ENCODE measurements at places on chromosomes 13 and 19.

DNA sequence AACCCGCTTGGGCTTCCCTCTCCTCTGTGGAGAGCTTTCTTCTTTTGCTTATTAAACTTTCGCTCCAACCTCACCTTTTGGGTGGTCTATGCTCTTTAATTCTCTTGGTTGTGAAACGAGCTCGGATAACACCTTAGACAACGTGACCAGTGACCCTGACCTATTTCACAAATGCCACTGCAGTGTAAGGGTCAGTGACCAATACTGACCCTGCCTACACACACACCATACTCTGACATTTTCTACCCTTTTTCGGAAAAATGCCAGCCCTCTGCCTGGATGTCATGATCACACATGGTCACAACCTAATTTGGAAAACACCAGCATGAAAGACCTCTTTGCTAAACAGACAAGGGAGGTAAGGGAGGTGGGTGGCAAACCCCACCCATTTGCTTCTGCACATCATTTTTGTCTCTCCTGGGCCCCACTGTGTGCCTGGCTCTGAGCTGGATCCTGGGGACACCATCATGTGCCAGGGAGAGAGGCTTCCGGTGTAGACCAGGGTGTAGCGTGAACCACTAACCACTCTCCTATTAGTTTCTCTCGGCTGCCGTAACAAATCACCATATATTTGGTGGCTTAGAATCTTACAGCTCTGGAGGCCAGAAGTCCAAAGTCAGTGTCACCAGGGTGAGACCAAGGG, 9.9 kb downstream of the ETFB start:
- DNase-seq = no peak

- DNase-seq = no peak
Observed at GRCh38 chr19:46809534-46810272, 21.3 kb upstream of the SLC1A5 start.

GRCh38 chr19:35009424-35010415, 9.6 kb downstream of the GRAMD1A start:
- no peak for DNase-seq

DNA sequence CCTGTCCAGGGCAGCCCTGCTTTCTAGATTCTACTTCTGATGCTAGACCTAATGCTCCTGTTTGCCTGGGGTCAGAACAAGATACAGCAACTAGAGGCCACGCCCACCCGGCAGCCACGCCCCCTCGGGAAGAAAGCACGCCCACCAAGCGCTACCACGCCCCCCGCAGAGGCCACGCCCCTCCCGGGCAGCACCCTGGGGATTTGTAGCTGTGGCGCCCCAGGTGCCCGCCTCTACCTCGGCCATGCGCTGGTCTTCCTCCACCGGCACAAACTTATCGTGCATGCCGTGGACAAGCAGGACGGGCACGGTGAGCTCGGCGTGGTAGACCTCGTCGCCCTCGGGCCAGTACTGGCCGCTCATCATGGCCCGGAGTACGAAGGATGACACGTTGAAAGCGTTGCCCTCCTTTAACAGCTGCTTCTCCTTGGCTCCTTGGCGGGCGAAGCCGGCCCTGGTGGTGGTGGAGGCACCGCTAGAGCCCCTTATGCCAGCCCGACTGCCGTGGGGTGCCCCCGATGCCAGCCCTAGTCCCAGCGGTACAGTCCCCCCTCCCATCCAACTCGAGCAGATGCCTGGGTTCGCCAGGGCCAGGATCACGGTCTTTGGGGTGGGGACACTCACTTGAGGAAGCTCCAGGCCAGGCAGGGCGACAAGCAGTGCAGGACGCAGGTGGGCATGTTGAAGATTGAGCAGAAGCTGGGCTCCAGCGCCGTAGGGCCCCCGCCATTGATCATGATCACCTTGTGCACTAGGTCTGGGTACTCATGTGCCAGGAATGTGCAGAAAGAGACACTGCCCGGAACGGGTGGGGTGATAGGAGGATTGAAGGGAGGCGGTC, 9.0 kb downstream of the ABHD8 start:
- no peak for DNase-seq

- no peak for DNase-seq
Observed at GRCh38 chr13:40984668-40985366, 34.3 kb downstream of the ELF1 start.

GRCh38 chr19:10712045-10712444, 5.8 kb upstream of the DNM2 start:
- no peak for DNase-seq

DNA sequence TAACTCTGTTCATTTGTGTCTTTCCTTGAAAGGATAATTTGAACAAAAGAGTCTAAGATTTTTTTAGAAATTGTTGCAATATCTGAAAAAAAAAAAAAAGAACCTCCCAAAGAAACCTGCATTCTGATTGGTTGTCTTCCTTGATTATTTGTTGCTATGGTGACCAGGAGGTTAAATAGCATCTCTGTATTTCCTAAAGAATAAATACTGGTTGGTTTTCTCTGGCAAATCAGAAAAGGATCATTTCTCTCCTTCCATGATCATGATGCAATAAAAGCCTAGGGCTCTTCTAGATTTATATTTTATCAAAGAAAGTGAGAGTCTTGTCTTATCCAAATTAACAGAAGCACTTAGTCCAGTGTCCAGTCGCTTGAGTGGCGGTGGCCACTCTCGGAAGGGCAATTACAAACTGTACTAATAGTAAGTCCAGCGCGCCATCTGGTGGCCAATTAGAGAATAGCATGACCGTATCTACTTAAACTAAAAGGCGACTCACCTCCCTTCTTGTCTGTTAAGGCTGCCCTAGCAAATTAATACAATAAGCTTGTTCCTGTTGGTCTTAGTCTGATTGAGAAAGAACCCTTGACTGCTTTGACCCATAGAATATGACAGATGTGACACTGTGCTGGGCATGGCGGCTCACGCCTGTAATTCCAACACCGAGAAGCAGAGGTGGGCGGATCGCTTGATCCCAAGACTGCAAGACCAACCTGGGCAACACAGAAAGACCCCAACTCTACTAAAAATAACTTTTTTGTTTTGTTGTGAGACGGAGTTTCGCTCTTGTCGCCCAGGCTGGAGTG, 47.0 kb upstream of the PNMA8B start:
- peak; percentile 52 for DNase-seq

DNA sequence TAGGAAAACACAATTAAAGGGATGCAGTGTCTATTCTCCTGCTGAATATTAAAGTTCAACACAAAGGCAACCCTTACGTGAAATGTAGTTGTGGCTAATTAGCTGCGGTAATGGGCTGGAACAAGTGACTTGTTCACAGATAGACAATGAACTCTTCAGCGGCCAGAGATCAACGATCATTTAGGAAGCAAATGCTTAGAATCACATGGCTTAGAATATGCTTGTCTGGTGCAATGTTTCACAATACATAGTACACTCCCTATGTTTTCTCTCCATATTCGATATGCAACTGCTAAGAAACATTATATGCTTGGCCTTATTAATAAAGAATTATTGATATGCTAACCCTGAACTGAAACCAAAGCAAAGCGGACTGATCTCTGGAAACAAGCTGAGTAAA, 25.7 kb upstream of the MTUS2 start:
- no peak for DNase-seq

GRCh38 chr19:18304458-18305310, 18.2 kb downstream of the LSM4 start:
- no peak for DNase-seq

DNA sequence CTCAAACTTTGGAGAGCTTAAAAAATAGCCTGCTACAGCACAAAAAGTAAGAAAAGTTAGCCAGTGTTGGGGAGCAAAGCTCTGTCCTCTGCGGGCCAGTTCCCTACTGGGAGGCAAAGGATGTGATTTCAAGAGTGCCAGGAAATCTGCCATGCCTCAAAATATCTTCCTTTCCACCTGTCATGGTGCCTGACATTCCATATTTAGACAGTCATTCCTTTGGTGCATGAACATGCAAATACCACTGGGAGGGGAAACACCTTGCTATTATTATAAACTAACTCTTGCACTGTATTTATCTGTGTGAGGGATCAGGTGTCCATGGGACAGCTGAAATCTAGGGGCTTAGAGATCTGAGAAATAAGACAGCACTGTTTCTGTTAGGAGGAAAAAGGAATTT, 10.3 kb downstream of the FREM2 start:
- DNase-seq = no peak

GRCh38 chr19:15576526-15577156, 38.4 kb upstream of the CYP4F8 start:
- no peak for DNase-seq

DNA sequence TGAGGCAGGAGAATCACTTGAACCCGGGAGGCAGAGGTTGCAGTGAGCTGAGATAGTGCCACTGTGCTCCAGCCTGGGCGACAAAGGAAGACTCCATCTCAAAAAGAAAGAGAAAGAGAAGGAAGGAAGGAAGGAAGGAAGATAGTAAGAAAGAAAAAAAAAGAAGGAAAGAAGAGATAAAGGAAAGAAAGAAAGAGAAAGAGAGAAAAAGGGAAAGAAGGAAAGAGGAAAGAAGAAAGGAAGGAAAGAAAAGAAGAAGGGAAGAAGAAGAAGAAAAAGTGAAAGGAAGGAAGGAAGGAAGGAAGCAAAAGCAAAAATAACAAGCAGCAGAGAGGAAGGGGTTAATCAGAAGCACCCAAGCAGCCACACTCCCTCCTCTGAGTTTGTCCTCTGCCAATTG, 32.1 kb downstream of the NWD1 start:
- DNase-seq = no peak

GRCh38 chr19:11797491-11797890, 832 bp upstream of the ZNF491 start:
- DNase-seq = peak; percentile 68

DNA sequence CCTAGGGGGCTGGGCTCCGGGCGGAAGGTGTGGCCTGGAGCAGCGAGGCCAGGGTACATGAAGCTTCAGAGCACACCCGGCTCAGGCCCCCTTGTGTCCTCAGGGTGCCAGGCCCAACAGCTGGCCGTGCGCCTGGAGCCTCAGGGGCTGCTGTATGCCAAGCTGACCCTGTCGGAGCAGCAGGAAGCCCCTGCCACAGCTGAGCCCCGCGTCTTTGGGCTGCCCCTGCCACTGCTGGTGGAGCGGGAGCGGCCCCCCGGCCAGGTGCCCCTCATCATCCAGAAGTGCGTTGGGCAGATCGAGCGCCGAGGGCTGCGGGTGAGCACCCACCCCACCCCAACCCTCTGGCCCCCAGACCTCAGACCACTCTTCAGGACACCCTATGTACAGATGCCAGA, 3.2 kb downstream of the SYDE1 start:
- DNase-seq = no peak

- no peak for DNase-seq
Observed at GRCh38 chr19:4174213-4174894, 8.0 kb downstream of the SIRT6 start.

- DNase-seq = no peak
Observed at GRCh38 chr19:7751157-7751783, 3.9 kb upstream of the CD209 start.

DNA sequence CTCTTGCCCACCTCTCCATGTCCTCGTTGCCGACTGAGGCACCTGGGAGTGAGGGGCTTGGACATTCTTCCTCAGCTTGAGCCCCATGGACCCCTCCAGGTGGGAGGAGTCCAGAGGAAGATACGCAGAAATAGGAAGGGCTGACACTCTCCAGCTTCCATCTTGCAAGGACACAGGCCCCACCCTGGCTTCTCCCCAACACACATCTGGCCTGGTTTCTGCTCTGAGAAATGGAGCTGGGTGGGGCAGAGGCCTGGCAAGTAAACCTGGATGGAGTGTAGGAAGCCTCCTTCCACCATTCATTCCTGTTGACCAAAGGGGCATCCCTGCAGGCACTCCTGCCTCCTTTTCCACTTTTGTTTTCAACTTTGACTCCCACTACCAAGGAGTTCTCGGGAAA, 50.5 kb downstream of the NFIX start:
- no peak for DNase-seq

GRCh38 chr13:74090397-74090796, 43.8 kb downstream of the KLF12 start:
- DNase-seq = no peak

GRCh38 chr19:48784527-48784926, 26.3 kb downstream of the BCAT2 start:
- DNase-seq = no peak

DNA sequence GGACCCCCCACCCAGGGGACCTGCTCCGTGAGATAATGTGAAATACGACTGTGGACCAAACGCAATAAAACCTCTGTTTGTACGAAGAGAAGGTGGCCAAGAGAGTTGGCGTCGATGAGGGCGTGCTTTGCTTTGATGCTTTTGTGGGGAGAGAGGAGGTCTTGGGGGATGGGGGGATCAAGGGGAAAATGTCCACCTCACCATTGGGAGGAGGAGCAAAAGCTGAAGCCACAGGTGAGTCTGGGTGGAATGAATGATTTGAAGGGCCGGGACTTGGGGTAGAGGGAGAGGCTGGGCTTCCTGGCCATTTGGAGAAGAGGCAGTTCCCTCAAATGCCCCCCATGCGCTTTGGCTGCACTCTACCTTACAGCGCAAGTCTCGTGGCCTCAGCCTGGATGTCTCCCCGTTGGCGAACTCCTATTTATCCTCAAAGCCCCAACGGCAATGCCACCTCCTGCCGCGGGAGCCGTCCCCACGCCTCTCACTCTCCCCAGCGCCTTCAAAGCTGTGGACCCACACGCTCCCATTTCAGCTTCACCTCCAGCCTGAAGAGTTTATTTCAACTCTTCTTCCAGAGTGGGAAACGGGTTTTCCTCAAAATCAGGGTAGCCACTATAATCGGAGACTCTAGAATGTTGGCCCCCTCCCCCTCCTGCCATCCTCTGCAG, 795 bp upstream of the ABCA7 start:
- no peak for DNase-seq

GRCh38 chr19:6738787-6739389, 592 bp upstream of the TRIP10 start:
- DNase-seq = no peak

GRCh38 chr19:14977128-14977527, 2.5 kb downstream of the SLC1A6 start:
- DNase-seq = no peak

- no peak for DNase-seq
Observed at GRCh38 chr19:1483131-1483978, 4.3 kb upstream of the C19orf25 start.

DNA sequence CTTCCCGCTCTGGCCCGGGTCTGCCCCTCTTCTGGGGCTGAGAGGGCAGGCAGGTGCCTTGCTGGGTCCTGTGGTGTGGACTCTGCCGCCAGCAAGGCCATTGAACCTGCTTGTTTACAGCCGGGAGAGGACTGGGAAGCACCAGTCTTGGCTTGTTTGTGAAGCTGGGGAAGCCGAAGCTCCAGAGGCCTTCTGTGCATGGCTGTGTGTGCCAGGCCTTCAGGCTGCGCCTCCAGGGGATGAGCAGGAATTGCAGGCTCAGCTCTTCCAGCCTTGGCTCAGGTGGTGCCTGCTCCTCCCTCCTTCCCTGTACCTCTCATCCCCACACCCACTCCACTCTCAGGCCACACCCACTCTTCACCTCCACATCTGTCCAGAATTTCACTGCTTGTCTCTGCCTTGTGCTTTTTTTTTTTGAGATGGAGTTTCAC, 17.5 kb downstream of the NDUFB7 start:
- DNase-seq = no peak

- peak; percentile 100 for DNase-seq
Observed at GRCh38 chr19:4342615-4343369, 570 bp upstream of the MPND start.

All from fibroblast of skin of left biceps (primary cell).